NCI-H1436 (cell line): ENCODE measurements at places on chromosomes 12 and 14.
A peak's percentile ranks its signal among the peaks of the same experiment; 100 is the strongest.

GRCh38 chr12:29796823-29797263 lies 13.1 kb upstream of the TMTC1 start:
- no peak for DNase-seq

DNA sequence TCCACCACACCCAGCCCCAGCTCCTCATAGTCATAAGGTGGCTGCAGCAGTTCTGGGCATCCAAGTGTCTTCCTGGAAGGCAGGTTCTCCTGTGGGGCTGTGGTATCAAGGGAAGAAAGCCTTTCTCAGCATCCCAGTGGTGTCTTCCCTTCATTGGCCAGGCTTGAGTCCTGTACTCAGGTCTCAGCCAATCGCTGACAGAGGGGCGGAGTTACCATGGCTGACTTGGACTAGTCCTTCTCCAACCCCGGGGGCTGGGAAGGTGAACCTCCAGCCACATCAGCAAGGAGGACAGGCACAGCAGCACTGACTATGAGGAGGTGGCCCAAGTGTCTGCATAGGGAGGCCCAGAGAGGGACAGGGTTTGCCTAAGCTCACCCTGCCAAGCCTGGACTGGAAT lies 64.0 kb upstream of the SLC24A4 start:
- no peak for DNase-seq

DNA sequence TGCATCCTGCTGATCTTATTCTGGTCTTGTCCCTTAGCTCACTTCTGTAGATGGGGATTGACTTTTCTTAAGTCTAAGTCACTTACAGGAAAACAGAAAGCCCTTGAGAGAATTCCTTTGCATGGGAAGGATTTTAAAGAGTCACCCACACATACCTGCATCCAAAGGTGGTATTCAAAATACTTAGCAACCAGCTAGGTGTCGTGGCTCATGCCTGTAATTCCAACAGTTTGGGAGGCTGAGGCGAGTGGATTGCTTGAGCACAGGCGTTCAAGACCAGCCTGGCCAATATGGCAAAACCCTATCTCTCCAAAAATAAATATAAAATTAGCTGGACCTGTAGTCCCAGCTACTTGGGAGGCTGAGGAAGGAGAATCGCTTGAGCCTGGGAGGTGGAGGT lies 14.2 kb downstream of the FGF6 start:
- no peak for DNase-seq

GRCh38 chr12:32868885-32869284 lies 27.7 kb downstream of the PKP2 start:
- no peak for DNase-seq

DNA sequence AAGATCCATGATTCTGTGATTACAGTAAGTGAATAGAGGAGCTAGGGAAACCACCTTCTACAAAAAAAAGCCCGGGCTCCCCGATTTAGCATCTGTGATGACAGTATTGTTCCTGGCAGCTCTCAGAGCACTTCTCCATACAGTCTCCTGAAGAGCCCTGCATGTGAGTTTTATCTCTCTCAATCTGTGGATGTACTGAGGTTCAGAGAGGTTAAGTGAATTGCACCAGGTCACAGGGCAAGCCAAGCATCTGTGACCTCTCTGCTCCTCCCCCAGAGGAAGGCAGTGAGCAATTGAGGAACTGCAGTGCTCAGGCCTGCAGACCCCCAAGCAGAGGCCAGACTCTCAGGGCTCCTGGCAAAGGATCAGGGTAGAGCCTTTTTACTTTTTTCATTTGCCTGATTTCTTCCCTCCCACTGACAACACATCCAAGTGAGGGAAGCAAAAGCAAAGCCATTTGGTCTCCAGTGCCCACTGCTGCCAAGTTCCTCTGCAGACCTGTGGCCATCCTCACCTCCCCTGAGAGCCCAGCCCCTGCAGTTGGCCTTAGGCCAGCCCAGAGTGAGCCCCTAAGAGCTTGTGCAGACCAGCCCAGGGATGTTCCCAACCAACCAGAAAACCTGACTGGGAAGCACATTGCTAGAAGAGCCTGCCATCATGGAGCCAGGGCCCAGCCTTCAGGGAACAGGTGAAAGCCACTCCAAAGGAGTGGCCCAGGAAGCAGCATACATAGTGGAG lies 47.6 kb upstream of the PNMA1 start:
- DNase-seq = no peak

DNA sequence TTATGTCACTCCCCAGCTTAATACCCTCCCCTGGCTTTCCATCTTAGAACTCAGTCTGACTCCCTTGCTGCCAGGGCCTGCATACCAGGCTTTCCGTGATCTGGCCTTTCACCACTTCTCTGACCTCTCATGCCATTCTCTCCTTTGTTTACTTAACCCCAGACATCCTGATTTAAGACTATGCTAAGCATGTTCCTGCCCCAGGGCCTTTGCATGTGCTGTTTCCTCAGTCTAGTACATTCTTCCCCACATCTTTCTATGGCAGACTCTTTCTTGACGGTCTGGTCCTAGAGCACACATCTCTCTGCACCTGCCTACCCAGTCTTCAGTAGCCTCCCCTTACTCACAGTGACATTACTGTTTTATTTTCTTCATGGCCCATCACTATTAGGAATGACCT lies 42.2 kb downstream of the PLXNC1 start:
- DNase-seq = no peak

- no peak for DNase-seq
Measured at GRCh38 chr12:94726236-94726835, 76.0 kb upstream of the TMCC3 start.

- DNase-seq = no peak
Measured at GRCh38 chr14:96538990-96539317, 36.8 kb downstream of the PAPOLA start.

GRCh38 chr12:125434936-125435443 lies 369.8 kb downstream of the AACS start:
- no peak for DNase-seq

GRCh38 chr12:50041062-50041860 lies 16.0 kb upstream of the RACGAP1 start:
- DNase-seq = no peak

- DNase-seq = no peak
Measured at GRCh38 chr14:93895023-93895604, 32.0 kb upstream of the FAM181A start.

DNA sequence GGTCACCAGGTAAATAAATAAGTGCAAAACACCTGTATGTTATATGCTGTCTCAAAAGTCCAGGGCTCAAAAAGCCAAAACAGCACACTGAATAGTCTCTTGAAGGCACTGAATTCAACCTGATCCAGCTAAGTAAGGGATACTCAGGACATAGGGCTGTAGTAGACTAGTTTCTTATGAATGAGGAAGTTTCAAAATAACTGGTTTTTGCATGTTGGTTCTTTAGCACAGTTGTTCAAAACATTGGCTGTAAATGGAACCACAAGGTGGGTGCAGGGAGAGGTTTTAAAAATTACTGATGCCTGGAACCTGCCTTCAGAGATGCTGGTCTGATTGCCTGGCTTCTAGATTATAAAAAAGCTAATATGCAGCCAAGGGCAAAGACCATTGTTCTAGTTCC lies 34.1 kb downstream of the NDUFA12 start:
- no peak for DNase-seq

DNA sequence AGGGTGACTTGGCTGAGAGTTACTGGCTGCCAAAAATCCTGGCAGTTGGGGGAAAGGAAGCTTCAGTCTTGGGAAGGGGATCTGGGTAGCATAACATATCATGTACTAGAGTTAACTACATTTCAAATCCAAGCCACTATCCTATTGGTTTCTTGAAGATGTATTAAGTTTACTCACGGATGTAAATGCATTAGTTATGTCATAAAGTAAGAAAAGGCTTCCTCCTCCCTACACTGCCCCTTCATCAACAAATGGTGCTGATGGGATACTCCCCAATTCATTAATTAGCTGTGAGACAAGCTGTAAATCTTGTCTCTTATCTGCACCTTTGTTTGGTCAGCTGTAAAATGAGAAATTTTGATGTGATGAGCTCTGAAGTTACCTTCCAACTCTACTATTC lies 150.1 kb upstream of the SOX5 start:
- no peak for DNase-seq

- DNase-seq = no peak
Measured at GRCh38 chr12:107196681-107197080, 103.3 kb upstream of the CRY1 start.

- no peak for DNase-seq
Measured at GRCh38 chr12:74964390-74964789, 245.2 kb downstream of the KCNC2 start.

DNA sequence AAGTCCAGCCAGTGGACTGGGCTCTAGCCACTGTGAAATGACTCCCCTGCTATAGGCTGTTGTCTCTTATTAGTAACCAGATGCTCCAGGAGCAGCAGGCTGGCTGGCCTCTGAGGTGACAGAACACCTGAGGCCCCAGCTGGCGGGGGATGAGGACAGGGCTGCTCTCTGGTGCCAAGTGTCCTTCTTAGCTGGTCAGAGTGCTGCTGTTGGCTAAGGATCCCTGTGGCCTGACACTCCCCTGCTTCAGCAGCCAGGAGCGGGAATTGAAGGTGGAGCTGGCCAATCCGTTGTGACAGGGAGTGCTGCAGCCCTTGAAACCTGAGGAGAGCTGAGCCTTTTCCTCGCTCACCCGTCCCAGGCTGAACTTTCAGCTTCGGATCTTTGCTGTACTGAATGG lies 30.7 kb downstream of the TMEM229B start:
- no peak for DNase-seq

- peak; percentile 84 for DNase-seq
Measured at GRCh38 chr14:57089901-57090300, 178.8 kb downstream of the EXOC5 start.

DNA sequence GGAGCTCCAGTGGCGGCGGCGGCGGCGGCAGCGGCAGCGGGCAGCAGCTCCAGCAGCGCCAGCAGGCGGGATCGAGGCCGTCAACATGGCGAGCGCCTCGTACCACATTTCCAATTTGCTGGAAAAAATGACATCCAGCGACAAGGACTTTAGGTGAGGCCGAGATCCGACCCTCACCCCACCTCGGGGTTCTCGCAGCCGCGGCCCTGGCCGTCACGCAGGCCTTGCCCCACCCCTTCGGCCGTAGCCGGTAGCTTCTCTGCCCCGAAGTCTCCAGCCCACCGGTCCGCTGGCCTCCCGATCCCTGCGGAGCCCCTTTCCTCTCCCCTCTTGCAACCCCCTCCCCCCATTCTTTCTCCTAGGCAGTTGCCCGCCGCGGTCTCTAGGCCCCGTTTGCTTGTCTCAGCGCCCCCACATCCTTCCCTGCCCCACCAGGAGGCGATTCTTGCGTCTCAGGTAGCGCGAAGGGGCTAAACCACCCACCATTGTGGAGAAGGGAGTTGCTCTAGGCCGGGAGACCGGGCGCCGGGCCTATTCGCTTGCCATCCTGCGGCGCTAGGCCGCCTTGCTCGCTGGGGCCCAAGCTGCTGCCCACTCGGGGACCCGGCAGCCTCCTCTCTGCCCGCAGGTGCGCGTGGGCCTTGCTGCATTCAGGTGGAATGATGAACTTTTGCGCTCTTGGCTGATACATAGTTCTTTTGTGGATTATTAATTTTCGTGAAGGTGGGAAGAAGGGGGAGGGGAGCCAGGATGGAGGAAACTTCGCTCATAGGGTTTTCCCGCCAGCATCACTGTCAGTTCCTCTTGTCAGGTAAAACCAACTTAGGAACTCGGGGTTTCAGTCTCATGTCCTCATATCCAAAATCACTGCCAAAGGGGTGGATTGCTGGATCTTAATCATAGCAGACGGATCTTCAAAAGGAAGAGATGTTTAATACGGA lies 745 bp downstream of the CAND1 start:
- peak; percentile 19 for DNase-seq
